ENCODE measurements at places on chromosomes 7 and 10. TPM values are rescaled to one million over a fixed set of nuclear protein-coding genes. Genes with fewer than 3 reads are reported as not detected.

- ATAC-seq: no peak
These were observed 55.8 kb downstream of the LHPP start for GRCh38 chr10:124517461-124517860.

DNA sequence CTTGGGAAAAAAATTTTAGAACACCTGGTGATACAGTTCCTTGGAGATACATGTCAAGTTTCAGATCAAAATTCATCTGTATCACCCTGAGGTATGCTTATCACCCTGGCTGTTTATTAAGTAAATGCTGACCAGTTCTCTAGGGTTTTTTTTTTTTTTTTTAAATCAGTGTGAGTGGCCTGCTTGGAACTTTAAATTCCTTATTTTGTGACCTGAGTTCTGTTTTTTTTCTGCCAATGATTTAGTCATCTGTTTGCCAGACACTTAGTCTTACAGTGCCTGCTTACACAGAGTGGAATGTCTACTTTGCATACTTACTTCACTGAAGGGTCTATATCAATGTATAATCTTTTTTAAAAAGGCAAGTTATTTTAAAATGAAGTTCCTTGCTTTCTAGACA, 1.8 kb downstream of the TSPAN13 start:
- no peak for ATAC-seq

- ATAC-seq: peak; percentile 44
These were observed 63.9 kb upstream of the LOXL4 start for GRCh38 chr10:98331885-98332284.

DNA sequence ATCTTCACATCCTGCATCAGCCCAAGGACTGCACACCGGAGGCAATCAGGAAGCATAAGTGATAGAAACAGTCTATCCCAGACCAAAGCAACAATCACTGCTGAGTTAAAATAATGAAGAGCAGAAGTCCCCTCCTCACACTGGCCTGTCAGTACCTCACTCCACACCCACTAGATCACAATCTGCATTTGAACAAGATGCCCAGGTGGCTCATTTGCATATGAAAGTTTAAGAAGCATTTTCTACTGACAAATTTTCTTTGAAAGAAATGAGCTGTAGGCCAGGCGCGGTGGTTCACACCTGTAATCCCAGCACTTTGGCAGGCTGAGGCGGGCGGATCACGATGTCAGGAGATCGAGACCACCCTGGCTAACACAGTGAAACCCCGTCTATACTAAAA, 77.4 kb downstream of the CUL2 start:
- ATAC-seq: no peak

GRCh38 chr7:132095111-132095765, 481.0 kb downstream of the PLXNA4 start:
- no peak for ATAC-seq

DNA sequence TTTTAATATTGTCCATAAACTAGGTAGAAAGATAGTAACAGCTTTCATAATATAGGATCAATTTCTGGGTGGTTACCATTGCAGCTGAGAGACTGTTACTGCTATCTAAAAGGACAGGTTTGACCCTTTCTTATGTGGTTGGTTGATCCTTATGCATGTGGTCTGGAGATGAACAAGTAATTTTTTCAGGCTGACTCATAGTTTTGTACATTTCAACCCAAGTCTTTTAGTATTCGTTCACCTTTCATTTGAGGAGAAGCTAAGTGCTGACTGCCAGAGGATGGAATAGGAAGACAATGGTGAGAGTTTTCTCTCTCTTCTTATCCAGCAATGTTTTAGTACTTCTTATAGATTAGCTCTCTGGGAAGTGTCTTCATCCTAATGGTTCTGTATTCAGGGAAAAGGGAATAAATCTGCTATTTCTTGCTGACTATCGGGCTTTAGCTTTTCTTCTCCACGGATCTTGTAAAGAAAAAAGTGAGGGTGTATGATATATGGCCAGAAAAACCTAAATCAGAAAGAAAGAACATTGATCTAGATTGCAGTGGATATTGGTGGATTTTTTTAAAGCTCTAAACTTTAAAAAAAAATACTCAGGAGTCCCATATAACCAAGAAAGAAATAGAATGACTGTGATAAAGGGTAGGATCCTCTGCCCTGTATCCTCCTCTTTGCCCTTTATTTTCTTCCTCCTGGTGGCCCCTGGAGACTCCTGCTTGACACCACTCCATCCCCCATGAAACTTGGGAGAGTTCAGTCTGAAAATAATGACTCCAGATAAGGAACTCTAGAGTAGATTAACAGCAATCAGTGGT, 88.0 kb downstream of the CPED1 start:
- no peak for ATAC-seq

GRCh38 chr7:37118004-37118403, 330.7 kb downstream of the ELMO1 start:
- ATAC-seq: no peak

DNA sequence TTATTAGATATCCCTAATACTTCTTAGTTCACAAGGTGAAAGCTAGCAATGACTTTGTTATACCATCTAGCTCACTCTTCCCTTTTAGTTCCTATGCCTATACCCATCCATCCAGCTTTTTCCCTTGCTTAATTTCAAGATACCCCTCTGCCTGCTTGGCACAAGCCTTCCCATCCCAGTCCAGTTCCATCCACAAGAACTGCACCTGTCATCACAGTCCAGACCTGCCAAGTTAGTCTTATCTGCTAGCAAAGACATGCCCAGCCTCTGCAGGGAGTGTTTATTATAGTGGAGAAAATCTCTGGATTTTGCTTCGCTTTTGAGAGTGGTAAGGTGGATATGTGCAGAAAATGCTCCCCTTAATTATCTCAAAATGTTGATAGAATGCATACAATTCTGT, 158.2 kb downstream of the ST7 start:
- no peak for ATAC-seq

DNA sequence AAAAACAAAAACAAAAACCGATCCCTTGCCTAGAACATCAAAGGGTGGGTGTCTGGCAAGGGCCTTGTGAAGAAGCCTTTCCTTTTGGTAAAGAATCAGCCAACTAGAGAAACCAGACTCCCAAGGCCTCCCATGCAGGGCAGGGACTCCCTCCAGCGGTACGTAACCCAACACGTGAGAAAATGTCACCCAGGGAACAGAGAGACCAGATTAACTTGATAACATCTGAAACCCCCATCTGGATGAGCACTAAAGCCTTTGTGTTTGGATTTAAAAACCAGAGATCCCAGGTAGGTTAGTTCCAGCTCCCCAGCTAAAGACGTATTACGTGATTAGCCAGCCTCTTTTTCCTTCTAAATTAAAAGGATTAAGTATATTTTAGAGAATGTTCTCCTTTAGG, 3.0 kb upstream of the HABP2 start:
- ATAC-seq: no peak

- ATAC-seq: no peak
These were observed 146.6 kb downstream of the BMS1 start for GRCh38 chr10:42929236-42929635.

GRCh38 chr10:5537684-5538083, 12.9 kb downstream of the CALML3 start:
- no peak for ATAC-seq

DNA sequence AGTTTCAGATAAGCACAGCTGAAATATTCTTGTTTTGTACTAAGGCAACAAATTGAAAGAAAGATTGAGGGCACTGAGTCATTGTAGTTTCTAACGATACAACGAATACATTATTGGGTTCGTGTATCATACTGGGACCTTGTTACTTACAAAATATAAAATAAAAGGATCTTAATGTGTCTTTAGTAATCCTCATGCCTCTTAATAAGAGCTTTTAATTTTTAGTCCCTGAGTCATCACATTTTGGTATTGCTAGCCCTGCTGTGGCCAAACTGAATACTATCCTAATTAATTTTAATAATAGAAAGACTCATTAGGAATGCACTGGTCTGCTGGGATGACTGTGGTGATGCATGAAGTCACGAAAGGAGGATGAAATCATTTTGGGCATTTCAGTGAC, 309.7 kb downstream of the EXOC4 start:
- no peak for ATAC-seq

DNA sequence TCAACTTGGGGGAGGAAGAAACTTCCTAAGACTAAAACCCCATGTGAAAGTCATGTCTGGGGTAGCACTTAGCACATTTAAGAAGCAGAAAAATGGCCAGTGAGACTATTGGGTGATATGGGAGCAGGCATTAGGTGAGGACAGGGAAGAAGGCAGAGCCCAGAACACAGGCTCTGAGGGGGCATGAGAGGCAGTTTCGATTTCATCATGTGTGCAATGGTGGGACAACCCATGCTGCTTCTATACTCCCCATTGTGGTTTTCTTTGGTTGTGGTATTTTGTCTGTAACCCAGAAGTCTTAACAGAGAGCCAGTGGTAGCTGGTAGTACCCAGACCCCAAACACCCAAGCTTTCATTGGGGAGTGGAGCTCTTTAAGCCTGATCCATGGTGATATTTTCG, 752.0 kb downstream of the GRID1 start:
- no peak for ATAC-seq

DNA sequence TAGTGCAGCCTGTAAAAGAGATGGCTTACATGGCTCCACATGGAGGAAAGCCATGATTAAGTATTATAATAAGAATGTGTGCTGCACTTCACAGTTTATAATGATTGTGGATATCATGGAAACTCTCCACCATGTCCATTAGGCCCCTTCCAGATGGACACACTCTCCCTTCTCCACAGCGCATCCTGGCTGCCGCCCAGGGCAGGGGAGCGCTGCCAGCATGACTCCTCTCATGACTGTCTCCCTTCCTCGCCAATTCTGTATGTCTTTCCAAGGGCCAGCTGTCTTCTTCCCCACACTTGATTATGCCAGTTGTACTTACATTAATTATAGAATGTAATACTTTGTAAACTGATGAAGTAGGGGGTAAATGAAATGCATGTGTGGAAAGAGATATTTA, 259.3 kb upstream of the TMEM72 start:
- ATAC-seq: no peak

DNA sequence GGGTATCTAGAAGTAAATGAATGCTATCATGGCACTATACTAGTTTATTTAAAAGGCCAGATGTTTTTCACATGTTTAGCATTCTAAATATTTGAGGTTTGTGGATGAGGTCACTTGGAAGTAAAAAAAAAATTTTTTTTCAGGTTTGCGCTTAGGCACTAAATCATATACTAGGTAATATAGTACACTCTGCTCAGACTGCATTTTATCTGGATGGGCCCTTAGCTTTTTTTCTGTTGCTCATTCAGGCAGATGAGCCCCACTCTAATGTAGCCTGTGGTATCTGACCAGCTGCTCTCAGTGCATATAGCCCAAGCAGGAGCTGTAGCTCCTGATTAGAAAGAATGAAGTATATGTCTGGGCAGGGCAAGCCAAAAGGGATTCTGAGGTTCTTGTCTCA, 210.1 kb downstream of the AUTS2 start:
- ATAC-seq: no peak

DNA sequence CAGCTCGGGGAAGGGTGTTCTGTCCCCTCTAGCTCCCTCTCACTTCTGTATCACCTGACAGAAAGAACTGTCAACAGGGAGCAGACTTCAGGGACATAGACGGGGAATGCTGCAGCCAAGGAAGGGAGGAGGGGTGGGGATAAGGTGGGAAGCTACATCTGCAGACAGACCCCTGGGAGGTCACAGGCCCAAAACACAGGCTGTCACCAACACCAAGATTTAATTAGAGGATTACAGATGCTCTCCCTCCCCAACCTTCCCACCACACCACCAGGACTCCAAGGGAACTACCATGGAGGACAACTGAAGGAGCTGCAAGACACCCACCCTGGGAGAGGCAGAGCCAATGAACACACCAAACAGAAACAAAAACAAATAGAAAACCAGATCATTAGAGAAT, 425.2 kb upstream of the VSTM2A start:
- no peak for ATAC-seq

GRCh38 chr7:70142247-70142932, 544.1 kb downstream of the AUTS2 start:
- ATAC-seq: no peak

- ATAC-seq: peak; percentile 55
These were observed 51.1 kb downstream of the TMEM209 start for GRCh38 chr7:130154131-130154500.

- ATAC-seq: no peak
These were observed 73.9 kb downstream of the BICC1 start for GRCh38 chr10:58586282-58587245.

- no peak for ATAC-seq
These were observed 299.9 kb upstream of the ZMIZ1 start for GRCh38 chr10:78768876-78769275.

- ATAC-seq: no peak
These were observed 30.6 kb upstream of the GALNTL5 start for GRCh38 chr7:151925446-151926335.

GRCh38 chr10:110052916-110053315, 45.1 kb downstream of the ADD3 start:
- no peak for ATAC-seq

DNA sequence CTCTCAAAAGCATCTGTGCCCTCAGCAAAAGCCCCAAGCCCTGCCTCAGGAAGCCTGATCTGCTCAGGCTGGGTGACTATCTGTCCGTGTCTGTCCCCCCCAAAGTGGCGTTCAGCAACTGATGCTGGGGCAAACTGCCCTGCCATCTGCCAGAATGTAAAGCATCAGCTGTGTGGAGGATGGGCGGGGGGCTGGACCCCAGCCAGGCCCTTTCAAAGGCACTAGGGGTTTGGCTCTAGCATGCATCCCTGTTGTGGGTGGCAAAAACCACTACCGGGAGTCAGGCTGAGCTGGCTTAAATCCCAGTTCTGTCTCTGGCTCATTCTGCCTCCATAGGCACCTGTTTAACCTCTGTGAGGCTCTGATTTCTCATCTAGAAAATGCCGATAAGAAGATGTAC, 35.5 kb downstream of the GPRIN2 start:
- no peak for ATAC-seq

GRCh38 chr10:34524369-34525091, 290.6 kb downstream of the PARD3 start:
- ATAC-seq: no peak

GRCh38 chr7:4113271-4113670, 568.8 kb upstream of the FOXK1 start:
- peak; percentile 85 for ATAC-seq

The LRIT1 gene
- total RNA-seq: not detected

The IPMK gene
- total RNA-seq: 5.9 TPM

The SLC26A5 gene
- total RNA-seq: not detected

The ANLN gene
- 43.2 TPM for total RNA-seq

Measured in esophagus mucosa (tissue), 1 donor.